SW480 (cell line): ENCODE measurements at places on chromosomes 16 and 17.

DNA sequence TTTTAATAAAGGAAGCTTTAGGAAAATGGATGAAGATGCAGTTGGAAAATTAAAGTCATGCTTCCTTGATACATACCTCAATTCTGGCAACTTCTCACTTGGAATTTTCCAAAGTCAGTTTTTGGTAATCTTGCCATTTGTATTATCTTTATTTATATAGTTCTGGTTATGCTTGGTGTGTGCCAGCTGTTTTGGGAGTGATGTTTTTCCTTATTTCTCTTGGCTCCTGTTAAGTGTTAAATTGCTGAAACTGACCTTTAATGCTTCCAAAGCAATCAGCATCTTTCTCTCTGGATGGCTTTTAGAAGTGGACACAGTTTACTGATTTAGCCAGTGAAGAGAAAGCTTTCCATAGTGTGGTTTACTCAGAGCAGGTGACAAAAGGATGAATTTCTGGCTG is 70.1 kb upstream of the HAS3 start:
- no peak for DNase-seq

DNA sequence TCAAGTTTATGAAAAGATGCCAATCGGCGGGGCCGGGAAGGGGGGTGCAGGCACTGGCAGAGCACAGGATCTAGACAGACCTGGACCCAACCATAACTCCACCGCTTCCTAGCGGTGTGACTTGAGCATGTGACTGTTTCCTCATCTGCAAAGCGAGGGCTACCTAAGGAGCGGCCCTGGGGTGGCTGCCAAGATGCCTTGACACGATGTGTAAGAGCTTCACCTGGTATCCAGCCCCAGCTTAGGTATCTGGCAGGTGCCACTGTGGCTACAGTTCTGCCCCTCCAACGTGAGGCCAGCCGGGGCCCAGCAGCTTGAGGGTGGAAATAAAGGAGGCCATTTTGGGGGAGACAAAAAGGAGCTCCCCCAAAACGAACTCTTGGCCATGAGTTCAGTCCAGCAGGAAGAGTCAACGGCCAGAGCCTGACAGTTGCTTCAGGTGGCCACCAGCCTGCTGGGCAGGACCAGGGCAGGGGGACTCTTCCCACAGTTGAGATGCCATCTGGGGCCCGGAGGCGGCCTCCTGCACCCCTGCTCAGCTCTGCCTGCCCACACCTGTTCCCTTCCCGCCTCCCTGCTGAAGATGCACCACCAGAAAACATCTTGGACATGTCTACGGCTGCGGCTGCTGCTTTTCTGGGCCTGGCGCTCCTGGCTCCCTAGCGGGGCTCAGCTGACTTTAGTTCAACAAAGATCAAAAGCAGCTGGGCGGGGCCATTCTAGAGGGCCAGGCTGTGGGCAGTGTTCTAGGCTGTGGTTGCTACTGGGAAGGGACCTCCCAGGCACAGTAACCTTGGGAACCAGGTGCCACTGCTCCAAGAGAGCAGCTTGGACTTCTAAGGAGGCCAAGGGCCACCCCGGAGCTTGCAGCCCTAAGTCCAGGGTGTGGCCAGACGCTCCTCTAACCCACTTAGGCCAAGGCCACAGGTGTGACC is 3.4 kb upstream of the MTSS2 start:
- peak; percentile 73 for DNase-seq

GRCh38 chr17:2149934-2150333 is 95.0 kb downstream of the HIC1 start:
- DNase-seq = no peak

DNA sequence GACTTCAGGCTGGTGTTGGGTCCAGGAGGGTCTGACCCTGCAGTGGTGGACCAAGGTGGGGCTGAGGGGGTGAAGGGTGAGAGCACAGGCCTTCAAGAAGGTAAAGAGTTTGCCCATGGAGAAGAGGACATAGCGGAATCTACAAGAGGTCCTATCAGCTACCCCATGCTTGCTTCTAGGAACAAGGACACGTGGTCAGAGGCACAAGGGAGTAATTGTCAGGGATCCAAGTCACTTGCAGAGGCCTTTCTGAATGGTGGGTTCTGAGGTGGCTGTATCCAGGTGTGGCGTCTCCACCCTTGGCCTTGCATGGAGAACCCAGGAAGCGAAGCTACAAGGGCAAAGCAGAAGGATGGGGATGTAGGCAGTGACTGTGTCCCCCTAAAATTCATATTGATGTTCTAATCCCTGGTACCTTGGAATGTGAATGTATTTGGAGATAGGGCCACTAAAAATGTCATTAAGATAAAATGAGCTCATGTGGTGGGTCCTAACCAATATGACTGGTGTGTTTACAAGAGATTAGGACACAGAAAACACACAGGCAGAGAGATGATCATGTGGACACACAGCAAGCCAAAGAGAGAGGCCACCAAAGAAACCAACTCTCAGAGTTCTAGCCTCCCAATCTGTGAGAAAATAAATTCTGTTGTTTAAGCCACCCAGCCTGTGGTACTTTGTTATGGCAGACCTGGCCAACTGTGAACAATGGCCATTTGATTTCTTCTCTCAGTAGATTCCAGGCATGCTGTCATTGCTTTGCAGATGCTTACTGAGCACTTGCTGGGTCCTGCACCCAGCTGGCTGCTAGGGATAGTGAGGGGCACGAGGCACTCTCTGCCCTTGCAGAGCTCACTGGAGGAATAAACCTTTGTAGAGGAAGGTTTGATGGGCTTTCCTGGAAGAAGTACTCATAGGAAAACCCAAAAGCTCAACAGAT is 75.8 kb downstream of the UTP18 start:
- no peak for DNase-seq

DNA sequence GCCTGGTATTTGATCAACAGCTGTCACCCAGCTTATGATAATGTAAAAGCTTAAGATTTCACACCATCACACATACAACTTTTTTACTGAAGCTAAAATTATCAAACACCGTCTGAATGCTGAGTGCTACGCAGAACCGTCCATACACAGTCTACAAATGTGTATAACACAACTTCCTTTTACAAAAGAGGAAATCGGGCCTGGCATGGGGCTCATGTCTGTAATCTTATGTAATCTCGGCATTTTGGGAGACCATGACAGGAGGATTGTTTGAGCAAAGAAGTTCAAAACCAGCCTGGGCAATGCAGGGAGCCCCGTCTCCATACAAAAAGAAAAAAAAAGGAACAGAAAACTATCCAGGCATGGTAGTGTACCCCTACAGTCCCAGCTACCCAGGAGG is 19.6 kb upstream of the QRICH2 start:
- DNase-seq = no peak

GRCh38 chr16:13344001-13344400 is 442.6 kb downstream of the SHISA9 start:
- no peak for DNase-seq

DNA sequence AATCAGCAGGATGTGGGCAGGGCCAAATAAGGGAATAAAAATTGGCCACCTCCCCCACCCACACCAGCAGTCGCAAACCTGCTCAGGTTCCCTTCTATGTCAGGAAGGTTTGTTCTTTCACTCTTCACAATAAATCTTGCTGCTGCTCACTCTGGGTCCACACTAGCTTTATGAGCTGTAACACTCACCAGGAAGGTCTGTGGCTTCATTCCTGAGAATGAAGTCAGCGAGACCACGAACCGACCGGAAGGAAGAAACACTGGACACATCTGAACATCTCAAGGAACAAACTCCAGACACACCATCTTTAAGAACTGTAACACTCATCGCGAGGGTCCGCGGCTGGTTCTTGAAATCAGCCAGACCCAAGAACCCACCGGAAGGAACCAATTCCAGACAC is 115.5 kb upstream of the TBX2 start:
- no peak for DNase-seq

DNA sequence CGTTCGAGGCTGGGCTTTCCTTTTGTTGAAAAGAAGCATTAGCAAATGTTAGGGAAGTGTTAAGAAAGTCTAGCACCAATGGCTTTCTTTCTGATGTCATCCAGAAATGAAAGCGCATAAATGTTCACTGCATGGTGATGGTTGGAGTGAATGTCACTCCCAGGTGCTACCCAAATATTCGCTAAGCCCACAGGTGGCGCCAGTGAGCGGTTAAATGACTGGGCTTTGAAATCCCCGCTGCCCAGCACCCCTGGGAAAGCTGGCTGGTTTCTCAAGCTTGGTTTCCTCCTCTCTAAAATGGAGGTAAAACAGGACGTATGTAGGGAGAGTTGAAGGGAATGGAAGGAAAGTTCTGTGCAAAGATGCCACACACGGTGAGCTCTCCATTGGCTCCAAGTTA is 104.4 kb downstream of the IRX5 start:
- peak; percentile 15 for DNase-seq

- DNase-seq = no peak
These were observed 1343.7 kb upstream of the GOT2 start for GRCh38 chr16:60077861-60078260.

GRCh38 chr17:1643999-1644492 is 1.5 kb downstream of the SCARF1 start:
- DNase-seq = peak; percentile 46

GRCh38 chr16:17392857-17393692 is 77.7 kb downstream of the XYLT1 start:
- DNase-seq = no peak

GRCh38 chr16:57392694-57393093 is 11.9 kb upstream of the CCL17 start:
- no peak for DNase-seq

DNA sequence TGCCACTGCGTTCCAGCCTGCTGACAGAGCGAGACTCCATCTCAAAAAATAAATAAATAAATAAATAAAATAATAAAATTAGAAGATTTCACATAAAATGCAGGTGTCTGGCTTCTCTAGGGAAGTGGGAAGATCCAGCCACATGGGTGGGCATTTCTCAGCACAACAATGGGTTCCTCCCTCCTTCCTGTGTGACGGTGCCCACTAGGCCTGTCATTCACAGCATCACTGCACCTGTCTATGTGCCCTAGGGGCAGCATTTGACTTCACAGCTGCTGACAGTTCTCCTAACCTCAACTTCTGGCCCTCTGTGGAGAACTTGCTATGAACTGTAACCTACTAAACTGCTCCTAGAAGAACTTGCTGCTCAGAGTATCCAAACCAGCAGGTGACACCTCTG is 3.0 kb downstream of the ABHD15 start:
- no peak for DNase-seq

DNA sequence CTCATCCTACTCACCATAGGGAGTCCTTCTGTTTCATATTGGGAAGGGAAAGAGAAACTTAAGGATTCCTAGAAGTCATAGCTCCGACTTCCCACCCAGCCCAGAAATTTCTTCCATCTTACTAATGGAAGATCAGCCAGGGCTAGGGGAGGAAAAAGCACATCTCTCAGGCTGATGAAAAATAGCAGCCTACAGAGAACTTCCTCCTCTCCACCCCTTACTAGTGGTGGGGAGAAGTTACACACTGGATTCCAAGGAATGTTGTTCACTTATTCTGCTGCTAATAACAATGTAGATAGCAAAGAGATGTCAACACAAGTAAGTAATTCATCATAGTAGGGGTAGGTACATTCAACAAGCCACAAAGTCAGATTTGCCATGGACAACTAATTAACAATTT is 94.4 kb downstream of the SPACA3 start:
- DNase-seq = no peak

GRCh38 chr17:7248796-7249195 is 2.7 kb downstream of the CTDNEP1 start:
- no peak for DNase-seq

- peak; percentile 50 for DNase-seq
These were observed 3.9 kb upstream of the NLRC5 start for GRCh38 chr16:56985288-56985961.

DNA sequence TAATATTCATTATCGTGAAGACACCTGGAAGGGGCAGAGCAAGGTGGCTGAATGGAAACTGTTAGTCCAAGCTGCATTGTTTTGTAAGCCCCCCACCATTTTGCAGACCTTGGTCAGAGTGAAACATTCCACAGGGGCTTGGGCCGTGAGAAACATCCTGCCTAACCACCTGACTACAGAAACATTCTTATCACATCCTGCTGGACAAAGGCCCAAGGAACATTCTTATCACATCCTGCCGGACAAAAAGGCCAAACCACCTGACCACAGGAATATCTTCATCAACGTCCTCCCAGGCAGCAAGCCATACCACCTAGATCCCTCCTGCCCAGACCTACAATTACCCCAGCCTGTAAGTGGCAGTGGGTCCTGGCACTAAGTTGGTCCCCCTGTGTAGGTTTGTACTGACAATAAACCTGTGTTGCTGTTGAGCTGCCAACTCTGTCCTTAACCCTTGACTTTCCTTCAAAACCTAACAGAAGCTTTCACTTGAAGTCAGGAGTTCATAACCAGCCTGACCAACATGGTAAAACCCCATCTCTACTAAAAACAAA is 19.6 kb downstream of the ATF7IP2 start:
- DNase-seq = peak; percentile 8

GRCh38 chr16:84537491-84538151 is 33.2 kb upstream of the MEAK7 start:
- DNase-seq = no peak

DNA sequence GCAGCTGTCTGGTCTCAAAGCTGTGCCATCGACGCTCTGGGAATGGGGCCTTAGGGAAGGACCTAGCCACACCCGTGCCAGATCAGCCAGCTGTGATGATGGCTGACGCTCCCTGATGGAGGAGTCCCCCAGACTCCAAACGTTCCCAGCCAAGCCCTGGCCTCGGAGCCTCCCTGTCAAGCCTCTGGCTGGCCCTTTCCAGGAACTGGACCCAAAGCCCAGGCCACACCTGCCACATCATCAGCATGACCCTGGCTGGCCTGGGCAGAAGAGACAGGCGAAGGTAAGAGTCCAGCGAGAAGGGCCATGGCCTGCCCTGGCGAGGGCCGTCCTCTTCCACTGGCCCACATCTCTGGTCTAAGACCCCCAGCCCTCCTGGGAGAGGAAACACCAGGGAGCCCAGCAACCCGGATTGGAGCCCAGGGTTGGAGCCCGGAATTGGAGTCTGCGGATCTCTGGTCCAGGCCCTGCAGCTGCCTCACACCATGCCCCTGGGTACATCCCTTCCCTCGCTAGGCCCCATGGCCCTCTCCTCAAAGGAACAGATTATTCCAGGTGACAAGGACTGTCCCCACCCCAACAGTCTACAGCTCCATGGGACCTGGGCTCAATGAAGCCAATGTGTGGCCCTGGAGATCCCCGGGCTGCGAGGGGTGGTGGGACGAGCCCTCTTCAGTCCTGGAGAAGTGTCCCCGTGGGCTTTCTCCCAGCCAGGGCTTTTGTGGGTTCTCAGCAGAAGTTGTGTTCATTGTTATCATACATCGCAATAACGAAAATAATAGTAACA is 105.1 kb upstream of the TNRC6C start:
- no peak for DNase-seq

DNA sequence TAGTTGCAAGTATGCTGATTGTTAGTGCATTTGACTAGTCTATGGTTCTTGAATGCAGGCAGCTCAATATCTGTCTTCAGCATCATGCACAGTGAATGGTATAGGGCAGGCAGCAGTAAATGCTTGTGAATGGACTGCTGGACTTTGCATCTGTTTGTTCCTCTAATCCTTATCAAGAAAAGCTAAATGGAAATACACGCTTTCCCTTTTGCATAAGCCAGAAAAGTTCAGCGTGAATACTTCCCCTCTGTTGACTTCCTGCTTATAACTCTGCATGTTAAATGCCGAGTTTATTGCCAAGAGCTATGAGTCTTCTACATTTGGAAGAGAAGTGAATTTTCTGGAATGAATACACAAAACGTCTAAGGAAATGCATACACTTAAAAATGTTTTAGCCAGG is 127.9 kb upstream of the CPHXL start:
- no peak for DNase-seq
